PC-3 (cell line): ENCODE measurements at places on chromosomes 4 and X.

DNA sequence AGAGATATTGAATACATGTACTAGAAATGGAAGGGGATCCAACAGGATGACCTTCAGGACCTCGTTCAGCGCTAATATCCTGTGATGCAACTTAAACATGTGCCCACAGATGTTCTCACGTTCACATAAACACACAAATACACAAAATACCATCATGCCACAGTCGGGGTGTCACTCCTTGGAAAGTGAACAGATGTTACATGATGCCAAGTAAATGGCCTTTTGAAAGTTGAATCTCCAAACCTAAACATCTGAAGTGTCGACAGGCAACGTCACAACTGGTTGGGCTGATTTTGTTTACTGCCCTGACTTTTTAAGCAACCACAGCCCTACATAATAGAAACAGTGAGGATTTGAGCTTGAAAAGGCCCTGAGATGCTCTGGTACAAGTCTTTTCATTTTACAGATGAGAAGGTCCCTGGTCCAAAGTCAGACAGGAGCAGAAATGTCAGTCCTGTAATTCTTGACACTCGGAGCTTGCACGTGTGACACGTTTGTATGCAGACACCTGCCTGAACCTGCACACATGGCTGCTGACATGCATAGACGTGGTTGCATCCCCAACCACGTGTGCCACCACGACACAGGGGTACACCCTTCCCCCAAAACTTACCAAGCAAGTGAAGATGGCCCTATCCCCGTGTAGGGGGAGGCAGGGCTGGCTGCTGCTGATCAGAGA, 23.5 kb upstream of the BCORL1 start:
- DNase-seq = no peak

GRCh38 chrX:3504916-3505315, 158.5 kb upstream of the MXRA5 start:
- DNase-seq = no peak

- DNase-seq = no peak
Observed at GRCh38 chrX:53050841-53051240, 2.3 kb downstream of the GPR173 start.

GRCh38 chrX:53080628-53081580, 1.3 kb upstream of the TSPYL2 start:
- no peak for DNase-seq

- DNase-seq = no peak
Observed at GRCh38 chr4:138292321-138292720, 50.2 kb upstream of the SLC7A11 start.

DNA sequence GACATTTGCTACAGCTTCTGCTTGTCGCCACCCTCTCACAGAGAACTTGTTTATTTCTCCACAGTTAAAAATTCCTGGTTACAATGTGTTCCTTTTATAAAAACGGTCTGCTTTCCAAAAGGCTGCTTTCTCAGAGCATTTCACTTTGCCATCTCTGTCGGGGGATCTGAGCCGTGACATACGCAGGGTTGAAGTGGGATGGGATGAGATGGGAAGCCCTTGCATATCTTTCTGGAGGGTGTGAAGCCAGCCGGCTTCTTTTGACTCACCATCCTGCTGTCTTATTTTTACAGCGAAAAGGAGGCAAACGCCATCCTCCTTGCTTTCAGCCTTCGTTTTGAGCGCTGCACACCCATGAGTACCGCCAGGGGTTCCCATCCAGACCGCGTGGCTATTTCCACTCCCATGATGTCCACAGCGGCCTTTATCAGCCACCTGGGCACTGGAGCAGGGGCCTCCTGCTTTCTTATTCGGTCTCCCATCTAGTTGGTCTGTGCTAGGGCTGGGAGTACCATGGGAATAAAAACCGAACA, 99.8 kb upstream of the GATB start:
- no peak for DNase-seq

- peak; percentile 18 for DNase-seq
Observed at GRCh38 chr4:41507291-41507947, 30.5 kb upstream of the LIMCH1 start.

GRCh38 chr4:94447754-94448411, 3.9 kb upstream of the PDLIM5 start:
- DNase-seq = peak; percentile 36

- DNase-seq = no peak
Observed at GRCh38 chr4:110915301-110915700, 292.4 kb upstream of the PITX2 start.

DNA sequence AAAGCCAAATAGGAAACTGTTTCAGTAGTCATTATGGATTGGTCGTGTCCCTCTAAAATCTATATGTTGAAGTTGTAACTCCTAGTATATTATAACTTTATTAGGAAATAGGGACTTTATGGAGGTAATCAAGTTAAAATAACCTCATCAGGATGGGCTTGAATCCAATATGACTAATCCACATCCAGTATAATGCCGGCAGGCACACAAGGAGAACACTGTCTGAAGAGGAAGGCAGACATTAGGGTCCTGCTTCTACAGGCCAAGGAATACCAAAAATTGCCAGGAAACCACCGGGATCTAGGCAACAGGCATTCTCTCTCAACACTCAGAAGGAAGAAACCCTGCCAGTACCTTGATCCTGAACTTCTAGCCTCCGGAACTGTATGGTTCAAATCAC, 130.3 kb downstream of the ATP10D start:
- DNase-seq = no peak

- DNase-seq = no peak
Observed at GRCh38 chr4:138475116-138475515, 233.0 kb upstream of the SLC7A11 start.

GRCh38 chr4:8410066-8410625, 30.4 kb downstream of the ACOX3 start:
- DNase-seq = no peak

- peak; percentile 48 for DNase-seq
Observed at GRCh38 chr4:17817027-17817426, 6.2 kb downstream of the NCAPG start.

- no peak for DNase-seq
Observed at GRCh38 chr4:121669163-121669550, 27.6 kb downstream of the ANXA5 start.

DNA sequence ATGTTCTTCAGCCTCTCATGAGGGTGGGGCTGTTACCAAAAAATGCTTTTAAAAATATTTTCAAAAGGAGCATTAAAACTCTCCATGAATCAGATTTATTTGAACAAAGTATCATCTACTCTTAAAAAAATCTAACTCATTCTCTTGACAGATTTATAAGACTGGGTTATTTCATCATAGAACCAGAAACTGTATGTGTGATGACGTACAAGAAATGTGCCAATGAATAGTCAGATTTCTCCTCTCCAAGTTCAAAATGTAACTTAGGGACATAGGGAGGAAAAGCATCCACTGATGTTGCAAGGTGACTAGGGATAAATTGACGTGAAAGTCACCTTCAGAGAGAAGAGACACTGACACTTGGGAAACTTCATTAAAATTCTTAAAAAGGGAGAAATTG, 89.1 kb upstream of the CLNK start:
- DNase-seq = no peak

DNA sequence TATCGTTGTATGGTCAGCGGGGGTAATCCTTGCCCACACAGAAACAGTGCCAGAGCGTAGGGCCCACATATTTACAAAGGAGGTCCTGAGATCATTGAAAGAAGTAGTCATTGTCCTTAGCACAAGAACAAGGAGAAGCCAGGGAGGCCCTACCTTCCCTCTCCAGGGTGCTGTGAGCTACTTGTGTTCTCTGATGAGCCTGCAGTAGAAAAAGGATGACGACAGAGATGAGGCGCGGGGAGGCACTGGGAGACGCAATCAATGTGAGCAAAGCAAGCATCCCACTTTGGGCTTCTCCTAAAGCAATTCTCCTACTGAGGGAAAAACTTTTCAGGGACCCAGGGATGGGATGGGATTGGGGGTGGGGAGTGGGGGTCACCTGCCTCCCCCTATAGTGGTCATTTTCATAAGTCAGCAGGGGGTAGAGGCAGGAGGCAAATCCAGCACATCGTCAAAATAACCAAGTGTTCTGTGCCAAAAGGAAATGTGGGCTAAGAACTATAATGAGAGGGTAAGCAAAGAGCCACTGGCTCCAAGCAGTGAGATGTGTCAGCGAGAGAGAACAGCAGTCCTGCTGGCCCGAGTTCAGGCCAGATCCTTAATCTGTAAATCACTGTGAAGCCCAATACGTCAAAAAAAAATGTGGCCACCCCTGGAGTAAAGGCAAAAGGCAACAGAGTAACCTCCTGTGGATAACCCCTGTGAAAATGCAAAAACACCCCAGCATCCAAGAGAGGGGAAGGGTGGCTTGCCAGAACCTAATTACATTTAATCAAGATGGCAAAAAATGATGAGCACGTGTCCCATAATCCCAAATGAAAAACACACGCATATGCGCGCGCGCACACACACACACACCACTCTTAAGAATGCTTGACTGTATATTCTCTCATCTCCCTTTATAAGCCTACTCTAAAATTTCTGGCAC, 136.6 kb upstream of the HHIP start:
- DNase-seq = no peak

DNA sequence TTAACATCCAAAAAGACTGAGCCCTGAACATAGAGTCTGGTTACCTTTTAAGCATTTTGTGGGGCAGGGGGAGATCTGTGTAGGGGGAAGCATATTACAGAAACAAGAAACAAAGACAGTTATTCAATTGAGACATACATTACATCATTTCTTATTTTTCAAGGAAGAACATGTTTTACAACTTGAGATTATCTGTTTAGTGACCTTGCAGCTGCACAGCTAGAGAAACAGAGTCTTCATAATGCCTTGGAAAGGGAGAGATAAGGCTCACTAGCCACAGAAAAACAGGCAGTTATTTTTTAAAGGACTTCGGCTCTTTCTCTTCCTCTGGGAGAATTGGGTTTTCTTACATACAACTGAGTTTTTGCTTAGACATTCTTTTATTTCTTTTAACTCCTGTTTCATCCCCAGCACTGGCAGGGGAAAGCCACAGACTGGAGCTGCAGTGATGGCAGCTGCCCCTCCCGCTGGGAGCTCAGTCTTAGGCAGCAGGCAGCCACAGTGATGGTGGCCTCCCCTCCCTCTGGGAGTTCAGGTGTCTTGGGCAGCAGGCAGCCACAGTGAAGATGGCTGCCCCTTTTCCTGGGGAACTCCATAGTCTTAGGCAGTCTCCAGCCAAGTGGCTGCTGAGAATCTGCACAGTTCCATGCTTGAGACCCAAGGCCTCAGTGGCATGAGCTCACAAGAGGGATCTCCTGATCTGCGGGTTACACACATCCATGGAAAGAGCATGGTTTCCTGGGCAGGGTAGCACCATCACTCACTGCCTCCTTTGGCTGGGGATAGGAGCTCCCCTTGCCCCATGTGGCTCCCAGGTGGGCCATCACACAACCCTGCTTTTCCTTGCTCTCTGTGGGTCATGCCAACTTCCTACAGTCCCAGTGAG, 19.4 kb upstream of the TMPRSS11F start:
- no peak for DNase-seq

DNA sequence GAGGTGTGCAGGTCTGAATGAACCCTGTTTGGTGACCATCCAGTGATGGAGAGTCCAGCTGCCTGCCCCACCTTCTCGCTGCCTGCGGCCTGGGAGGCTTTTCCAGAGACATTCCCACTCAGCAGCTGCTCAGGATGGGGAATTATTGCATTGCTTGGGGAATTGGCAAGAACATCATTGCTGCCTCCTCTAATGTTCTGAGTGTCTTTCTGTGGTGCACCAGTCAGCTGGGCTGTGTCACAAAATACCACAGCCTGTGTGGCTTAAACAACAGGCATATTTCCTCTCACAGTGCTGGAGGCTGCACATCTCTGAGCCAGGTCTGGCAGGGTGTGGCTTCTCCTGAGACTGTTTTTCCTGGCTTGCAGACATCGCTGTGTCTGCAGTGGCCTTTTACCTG, 86.8 kb upstream of the AFAP1 start:
- no peak for DNase-seq

DNA sequence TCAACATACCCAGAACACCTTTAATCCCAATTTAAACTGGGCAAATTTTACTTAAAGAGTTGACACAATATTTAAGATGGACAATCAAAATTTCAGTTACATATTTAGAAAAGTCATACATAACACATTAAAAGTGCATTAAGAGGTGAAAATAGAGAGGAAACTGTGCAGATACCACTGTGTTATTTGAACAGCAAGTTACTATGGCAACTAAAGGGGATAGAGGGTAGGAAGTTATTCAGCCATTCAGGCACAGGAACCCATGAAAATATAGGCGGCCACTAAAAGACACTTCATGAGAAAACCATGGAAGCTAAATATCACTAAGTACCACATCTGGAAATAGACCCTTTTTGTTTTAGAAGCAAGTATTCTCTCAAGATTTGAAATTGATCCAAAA, 75.1 kb downstream of the PDGFC start:
- DNase-seq = no peak

- DNase-seq = no peak
Observed at GRCh38 chr4:86354390-86354789, 5.5 kb downstream of the MAPK10 start.

- DNase-seq = no peak
Observed at GRCh38 chr4:115272185-115272584, 158.8 kb upstream of the NDST4 start.
